Adipose tissue (tissue), 3 donors: ENCODE measurements at places on chromosomes 16 and 17. TPM values are rescaled to one million over a fixed set of nuclear protein-coding genes. Genes with fewer than 3 reads are reported as not detected.

SHCBP1 gene
- polyA plus RNA-seq, result 0.27 TPM

ERN2 gene
- polyA plus RNA-seq, result 8.0 TPM

FAM171A2 gene
- 0.30 TPM for polyA plus RNA-seq

SDK2 gene
- 0.22 TPM for polyA plus RNA-seq

CYGB gene
- polyA plus RNA-seq, result 8.4 TPM
